ENCODE measurements at places on chromosomes 2 and 18.

- DNase-seq: no peak
These were observed 92.1 kb downstream of the CDH19 start for GRCh38 chr18:66511792-66512191.

GRCh38 chr18:29161429-29161828 is 984.5 kb upstream of the CDH2 start:
- DNase-seq: no peak

DNA sequence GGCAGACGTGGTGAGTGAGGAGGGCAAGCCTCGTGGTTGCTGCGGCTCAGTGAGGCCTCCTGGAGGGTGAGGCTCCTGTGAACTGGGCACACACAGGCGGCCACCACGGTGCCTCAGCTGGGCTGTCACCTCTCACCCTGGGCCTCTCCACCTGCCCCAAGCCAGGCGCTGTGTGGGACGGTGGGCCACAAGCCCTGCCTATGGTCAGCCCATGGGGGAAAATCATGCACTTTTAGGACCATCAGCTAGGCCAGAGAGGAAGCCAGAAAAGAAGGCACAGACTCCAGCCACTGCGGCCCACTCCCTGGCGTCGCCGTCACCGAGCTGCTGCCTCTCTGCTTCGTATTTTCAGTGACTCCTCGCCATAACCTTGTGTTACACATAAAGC is 28.5 kb upstream of the HS6ST1 start:
- no peak for DNase-seq

DNA sequence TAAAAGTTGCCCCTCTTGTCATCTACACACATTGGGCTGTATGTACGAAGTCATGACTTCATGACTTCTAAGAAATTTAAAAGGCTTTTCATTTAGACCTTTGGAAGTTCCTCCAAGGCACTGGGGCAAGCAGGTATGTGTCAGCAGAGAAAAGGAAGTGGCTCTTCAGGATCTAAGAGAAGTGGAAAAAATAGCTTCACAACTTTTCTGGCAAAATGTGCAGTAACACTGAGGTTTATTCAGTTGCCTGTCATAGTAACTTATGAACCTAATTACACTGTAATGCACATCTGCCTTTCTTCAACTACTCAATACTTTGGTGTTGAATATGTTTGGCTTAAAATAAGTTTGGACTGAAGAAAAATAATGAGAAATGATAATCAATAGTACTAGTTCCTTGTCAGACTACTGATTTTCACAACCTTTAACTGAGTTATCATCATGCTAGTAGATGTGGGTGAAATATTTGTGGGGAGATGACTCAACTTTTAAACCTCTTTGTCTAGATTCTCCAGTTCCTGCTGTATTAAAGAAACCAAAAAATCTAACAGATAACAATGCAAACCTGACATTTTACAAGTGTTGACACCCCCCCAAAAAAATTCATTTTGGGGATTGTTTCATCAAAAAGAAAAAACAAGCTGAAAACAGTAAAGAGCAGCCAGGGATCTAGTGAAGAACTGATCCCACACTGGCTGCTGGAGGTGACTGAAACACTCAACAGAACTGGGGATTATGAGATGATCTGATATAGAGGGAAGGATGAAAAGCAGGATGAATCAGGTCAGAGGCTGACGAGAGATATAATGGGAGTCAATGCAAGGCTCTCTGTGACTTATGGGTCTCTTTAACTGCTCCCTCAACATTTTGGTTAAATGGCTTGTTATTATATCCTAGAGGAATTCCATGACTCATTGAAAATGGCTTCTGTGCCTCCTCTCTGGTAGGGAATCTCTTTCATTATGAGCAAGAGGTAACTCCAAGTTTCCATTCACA is 84.6 kb downstream of the COLEC12 start:
- no peak for DNase-seq

DNA sequence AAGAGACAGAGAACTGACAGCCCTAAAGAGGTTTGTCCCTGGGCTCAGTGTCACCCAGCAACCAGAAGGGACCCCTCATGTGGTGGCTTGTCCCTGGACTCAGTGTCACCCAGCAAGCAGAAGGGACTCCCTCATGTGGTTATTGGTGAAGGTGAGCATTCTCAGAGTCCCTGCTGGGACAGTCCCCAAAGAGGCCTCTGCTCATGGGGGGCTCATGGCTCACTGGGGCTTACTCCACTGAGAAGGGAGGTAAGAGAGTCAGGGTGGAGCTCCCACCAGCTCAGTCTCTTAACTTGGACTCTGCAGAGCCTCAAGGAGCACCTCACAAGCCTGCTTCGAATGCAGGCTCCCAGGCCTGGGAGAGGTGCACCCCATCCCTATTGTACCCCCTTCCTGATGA is 145.2 kb upstream of the COPS8 start:
- no peak for DNase-seq

DNA sequence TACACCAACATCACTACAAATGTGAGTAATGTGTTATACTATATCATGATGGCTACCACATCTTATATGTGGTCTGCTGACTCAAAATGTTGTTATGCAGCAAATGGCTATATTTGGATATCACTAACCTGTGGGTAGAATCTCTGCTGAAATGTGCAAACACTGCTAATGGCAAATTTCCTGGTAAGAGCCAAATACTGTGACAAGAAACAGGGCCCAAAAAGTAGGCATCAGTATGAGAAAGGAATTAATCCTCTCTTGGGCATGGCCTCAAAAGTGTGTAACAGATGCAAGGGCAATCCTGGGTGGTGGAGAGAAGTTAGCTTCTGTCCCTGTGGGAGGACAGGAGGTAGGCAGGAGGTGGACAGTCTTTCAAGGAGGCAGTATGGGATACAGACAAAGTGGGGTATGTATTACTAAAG is 13.3 kb downstream of the ATF2 start:
- peak; percentile 58 for DNase-seq

GRCh38 chr2:118315606-118316005 is 227.3 kb downstream of the INSIG2 start:
- DNase-seq: no peak

- DNase-seq: peak; percentile 42
These were observed 57.4 kb upstream of the PCBP1 start for GRCh38 chr2:70029814-70030409.

GRCh38 chr2:85385746-85386145 is 24.4 kb downstream of the CAPG start:
- DNase-seq: no peak

Data from MM.1S (cell line).